ENCODE measurements at places on chromosomes 4 and X. TPM values are rescaled to one million over a fixed set of nuclear protein-coding genes. Genes with fewer than 3 reads are reported as not detected.

DNA sequence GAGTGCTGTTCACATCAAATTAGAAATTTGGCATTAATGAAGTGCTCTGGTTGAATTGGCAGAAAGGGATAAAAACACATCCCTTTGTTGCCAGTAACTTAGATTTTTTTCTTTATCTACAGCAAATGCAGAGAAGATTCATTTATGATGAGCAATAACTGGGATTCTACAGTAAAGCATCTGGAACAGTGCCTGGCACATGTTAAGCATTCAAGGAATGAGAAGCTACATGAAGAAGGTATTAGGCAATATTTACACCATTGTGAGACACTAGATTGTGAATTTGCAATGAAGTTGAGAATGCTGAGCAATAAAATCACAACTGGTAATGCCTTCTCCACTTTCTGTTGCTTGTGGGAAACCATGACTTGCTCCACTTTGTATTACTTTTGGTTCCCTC is 33.5 kb downstream of the PCDH19 start:
- H3K27ac ChIP-seq: no peak overlapping the region
- H3K27me3 ChIP-seq: no peaks in the 10 kb centered on the region
- peak; percentile 86 for DNase-seq
- no peaks in the 10 kb centered on the region for H3K36me3 ChIP-seq

GRCh38 chr4:161486461-161486860 is 677.3 kb downstream of the FSTL5 start:
- no peak overlapping the region for H3K4me3 ChIP-seq
- no peak overlapping the region for H3K27ac ChIP-seq
- H3K4me1 ChIP-seq: no peaks in the 10 kb centered on the region
- DNase-seq: no peak

DNA sequence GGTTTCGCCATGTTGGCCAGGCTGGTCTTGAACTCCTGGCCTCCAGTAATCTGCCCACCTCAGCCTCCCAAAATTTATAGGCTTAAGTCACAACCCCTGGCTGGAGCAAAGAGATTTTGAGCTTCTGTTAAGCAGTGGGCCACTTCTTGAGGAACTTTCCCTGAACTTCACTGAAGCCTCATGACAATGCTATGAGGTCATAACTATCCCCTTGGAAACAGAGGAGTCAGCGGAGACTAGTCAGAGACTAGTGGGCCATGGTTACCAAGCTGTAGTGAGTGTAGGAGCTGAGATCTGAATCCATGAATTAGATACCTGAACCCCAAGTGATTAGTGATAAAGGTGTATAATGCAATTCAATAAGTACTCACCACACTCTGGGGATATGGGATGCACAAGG is 145.1 kb upstream of the MSX1 start:
- H3K27ac ChIP-seq: no peak overlapping the region
- H3K4me1 ChIP-seq: no peaks in the 10 kb centered on the region
- H3K36me3 ChIP-seq: no peaks in the 10 kb centered on the region
- H3K27me3 ChIP-seq: no peaks in the 10 kb centered on the region
- DNase-seq: peak; percentile 70

The TEX13B gene
- not detected for total RNA-seq

DNA sequence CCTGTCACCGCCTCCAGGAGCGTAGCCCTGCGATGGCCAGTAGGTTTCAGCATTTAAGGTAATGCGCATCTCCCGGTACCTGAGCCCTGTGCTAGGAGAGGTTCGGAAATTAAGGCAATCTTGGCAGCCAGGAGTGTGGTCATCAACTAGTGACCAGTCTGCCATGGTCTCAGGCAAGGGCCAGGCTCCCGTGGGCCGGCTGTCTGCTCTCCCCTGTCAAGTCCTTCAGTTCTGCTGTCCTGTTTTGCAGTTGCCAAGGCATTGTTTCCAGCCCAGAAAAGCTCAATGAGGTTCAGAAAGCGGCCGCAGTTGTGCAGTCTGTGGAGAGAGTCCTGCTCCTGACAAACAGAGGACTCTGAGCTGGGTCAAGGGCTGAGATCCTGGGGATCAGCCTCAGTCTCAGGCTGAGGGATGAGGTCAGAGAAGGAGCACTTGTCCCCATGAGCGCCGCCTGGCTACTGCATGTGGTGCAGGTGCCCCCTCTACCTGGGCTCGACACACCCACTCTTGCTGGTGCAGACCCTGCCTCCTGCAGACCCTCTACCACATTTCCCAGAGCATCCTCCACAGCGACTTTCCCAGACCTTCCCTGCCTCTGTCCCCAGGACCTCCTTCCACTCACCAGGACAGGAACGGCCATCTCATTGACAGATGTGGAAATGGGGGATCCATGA is 53.4 kb upstream of the PSAPL1 start:
- no peak for DNase-seq
- H3K27ac ChIP-seq: no peak overlapping the region
- no peaks in the 10 kb centered on the region for H3K36me3 ChIP-seq
- H3K4me3 ChIP-seq: no peak overlapping the region

DNA sequence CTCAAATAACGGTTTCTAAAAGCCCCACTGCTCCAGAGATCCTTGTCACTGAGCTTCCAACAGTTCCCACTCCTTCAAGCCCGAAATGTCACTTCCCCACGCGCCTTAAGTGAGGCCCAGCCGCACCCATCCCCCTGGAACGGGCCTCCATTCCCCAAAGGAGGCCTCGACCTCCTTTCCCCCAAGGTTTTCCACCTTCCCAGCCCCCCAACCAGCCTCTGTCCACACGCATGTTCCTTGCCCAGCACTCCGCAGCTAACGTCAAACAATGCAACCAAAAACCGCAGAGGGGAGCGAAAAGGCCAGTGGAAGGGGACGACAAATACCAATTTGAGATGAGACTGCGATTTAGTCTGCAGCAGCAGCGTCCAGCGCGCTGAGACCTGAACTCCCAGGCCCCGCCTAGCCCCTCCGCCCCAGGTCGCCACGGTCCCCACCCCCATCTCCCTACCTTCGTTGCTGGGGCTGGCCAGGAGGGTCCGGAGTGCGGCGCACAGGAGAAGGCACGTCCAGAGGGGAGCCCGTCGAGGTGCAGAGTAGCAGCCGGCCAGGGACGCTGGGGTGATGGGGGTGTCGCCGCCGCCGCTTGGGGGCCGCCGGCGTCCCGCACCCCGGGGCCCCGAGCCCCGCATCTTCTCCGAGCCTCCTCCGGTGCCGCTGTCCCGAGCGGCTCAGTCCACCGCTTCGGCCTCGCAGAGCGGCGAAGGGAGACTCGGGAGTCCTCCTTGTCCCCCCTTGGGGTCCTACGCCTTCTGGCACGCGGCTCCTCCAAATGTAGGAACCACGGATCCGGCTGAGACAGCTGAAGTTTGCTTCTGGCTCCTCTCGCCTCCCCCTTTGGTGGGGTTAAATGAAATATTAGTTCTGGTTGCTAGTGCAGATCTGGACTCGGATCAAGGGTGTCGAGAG is 924 bp downstream of the EPHA5 start:
- peaks cover 5% of the 10 kb centered on the region for H3K4me1 ChIP-seq
- no peaks in the 10 kb centered on the region for H3K36me3 ChIP-seq
- H3K27me3 ChIP-seq: peaks cover 82% of the 10 kb centered on the region
- peak overlapping the region; percentile 67 for H3K4me3 ChIP-seq
- no peak overlapping the region for H3K27ac ChIP-seq

DNA sequence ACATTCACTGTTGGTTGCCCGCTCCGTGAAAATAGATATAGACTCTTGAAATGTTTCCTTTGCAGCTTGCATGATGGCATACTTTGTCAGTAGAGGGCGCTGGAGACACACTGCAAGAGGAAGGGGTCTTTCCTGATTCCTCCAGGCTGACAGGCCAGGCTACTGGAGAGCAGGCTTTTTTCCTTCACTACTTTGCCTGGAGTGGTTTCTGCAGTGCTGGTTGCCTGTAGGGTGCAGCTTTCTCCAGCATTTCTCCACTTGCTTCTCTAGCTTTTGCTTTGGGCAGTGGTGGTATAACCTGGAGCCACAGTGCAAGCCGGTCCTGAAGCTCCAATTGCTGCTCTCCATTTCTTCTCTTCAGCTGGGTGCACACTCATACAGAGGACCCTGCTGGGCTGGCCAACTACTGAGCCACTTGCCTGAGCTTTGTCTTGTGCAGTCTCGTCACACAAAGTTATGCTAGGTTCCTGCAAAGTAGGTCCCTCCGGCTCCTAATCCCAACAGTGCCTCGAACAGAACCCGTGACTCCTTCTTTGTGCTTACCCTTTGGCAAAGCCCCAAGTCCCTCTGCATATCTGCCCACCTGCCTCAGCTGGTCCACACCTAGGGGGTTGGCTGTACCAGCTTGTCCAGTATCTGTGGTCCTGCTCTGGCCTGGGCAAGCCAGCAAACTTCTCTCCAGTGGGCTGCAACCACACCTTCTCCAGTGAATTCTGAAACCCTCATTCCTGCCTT is 46.3 kb downstream of the RASSF6 start:
- H3K27me3 ChIP-seq: no peaks in the 10 kb centered on the region
- H3K36me3 ChIP-seq: no peaks in the 10 kb centered on the region
- DNase-seq: peak; percentile 74
- no peaks in the 10 kb centered on the region for H3K4me1 ChIP-seq
- H3K4me3 ChIP-seq: no peak overlapping the region

The PLXNA3 gene
- total RNA-seq: 25.9 TPM

GRCh38 chrX:11137543-11138139 is 26.5 kb downstream of the HCCS start:
- no peak overlapping the region for H3K4me3 ChIP-seq
- no peaks in the 10 kb centered on the region for H3K36me3 ChIP-seq
- no peaks in the 10 kb centered on the region for H3K27me3 ChIP-seq
- peak; percentile 44 for DNase-seq

The PAK3 gene
- total RNA-seq: not detected

GRCh38 chr4:151014521-151015458 is at the start of gene LRBA:
Gene LRBA (minus strand): TSS chr4:151015284. CDS start chr4:151014642, 642 bp downstream.
- peak within 1 kb of the TSS; percentile 88 for H3K4me3 ChIP-seq
- no peaks in the 10 kb centered on the region for H3K36me3 ChIP-seq
- H3K4me1 ChIP-seq: peaks cover 4% of the 10 kb centered on the region

DNA sequence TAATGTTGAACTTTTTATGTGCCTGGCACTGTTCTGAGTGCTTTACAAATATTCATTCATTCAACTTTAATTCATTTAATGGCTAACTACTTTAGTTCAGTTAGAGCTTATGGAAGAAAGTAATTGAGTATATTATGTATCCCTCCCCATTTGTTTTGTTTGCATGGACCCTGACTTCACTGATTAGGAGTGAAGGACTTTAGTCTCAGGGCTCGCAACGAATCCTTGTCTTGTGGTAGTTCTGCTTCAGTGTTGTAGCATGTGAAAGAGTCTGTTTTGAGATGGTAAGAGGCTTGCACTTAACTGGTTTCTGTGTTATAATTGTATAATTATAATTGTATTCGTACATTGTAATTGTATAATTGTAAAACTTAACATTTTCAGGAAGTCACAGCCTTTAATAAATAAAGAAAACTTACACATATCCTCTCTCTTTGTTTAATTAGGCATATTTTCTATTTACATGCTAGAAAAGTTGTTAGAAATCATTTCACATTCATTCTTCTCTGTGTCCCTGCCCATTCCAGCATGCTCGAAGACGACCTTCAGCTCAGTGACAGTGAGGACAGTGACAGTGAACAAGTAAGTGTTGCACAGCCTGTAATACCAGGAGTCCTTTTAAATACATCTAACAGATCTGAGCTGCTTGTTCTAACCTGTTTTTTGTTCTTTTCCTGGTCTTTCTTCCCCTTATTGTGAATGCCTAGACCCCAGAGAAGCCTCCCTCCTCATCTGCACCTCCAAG is 115.1 kb downstream of the KLHL8 start:
- H3K4me3 ChIP-seq: no peak overlapping the region
- DNase-seq: no peak
- H3K36me3 ChIP-seq: peaks cover 4% of the 10 kb centered on the region
- no peak overlapping the region for H3K27ac ChIP-seq
- H3K4me1 ChIP-seq: peaks cover 39% of the 10 kb centered on the region
- no peaks in the 10 kb centered on the region for H3K27me3 ChIP-seq

DNA sequence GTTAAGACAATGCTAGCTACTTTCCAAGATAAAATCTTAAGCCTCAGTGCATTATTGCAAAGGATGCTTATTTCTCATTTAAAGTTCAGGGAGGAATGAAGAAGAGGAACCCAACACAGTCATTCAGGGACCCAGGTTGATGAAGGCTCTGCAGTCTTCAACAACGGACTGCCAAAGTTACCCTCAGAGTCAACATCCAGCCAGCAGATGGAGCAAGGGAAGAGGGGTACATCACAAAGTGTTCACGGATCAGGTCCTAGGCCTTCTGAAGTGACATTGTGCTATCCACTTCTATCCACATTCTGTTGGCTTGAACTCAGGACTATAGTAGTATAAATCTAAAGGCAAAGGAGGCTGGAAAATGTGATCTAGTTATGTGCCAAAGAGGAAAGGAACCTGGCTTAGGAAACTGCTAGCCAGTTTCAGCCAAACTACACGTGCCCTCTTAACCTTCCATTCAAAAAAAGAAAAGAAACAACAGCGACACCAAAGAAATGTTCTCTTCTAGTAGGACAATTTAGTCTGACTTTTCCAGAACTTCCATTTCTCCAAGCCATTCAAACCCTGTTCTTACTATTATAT is 28.8 kb downstream of the NKX6-1 start:
- peaks cover 15% of the 10 kb centered on the region for H3K27me3 ChIP-seq
- no peaks in the 10 kb centered on the region for H3K4me1 ChIP-seq
- H3K27ac ChIP-seq: no peak overlapping the region
- no peaks in the 10 kb centered on the region for H3K36me3 ChIP-seq

The GJB1 gene
- not detected for total RNA-seq

DNA sequence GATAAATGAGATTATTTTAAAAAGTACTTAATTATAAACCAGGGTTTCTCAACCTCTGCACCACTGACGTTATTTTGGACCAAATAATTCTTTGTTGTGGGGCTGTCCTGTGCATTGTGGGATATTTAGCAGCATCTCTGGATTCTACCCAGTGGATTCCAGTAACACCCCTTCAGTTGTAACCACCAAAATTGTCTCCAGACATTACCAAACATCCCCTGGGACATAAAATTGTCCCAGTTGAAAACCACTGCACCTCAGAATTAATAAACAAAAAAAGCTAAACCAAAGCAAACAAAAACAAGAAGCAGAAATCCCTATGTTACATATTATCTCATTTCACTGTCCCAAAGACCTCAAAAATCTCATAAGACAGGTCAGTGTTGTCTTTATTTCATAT is 54.2 kb upstream of the GIMD1 start:
- H3K36me3 ChIP-seq: no peaks in the 10 kb centered on the region
- no peaks in the 10 kb centered on the region for H3K27me3 ChIP-seq
- no peak overlapping the region for H3K27ac ChIP-seq
- no peak overlapping the region for H3K4me3 ChIP-seq
- DNase-seq: peak; percentile 5

The ZBTB33 gene
- total RNA-seq: 11.6 TPM

The AKAP14 gene
- not detected for total RNA-seq

Data from GM23248 (cell line).